ENCODE measurements at places on chromosomes 4 and X.

- DNase-seq: no peak
Measured at GRCh38 chr4:42142591-42142990, 9.9 kb downstream of the BEND4 start.

GRCh38 chrX:9495496-9495895 is 30.6 kb downstream of the TBL1X start:
- no peak for DNase-seq

GRCh38 chr4:3342182-3342854 is 49.5 kb downstream of the RGS12 start:
- DNase-seq: no peak

- no peak for DNase-seq
Measured at GRCh38 chr4:147447786-147448185, 33.1 kb upstream of the EDNRA start.
